ENCODE measurements at places on chromosomes 5 and 9.

GRCh38 chr5:147073098-147073497, 161.7 kb upstream of the STK32A start:
- no peak for DNase-seq

- DNase-seq = no peak
These were observed 220.9 kb upstream of the DAP start for GRCh38 chr5:10981932-10982331.

DNA sequence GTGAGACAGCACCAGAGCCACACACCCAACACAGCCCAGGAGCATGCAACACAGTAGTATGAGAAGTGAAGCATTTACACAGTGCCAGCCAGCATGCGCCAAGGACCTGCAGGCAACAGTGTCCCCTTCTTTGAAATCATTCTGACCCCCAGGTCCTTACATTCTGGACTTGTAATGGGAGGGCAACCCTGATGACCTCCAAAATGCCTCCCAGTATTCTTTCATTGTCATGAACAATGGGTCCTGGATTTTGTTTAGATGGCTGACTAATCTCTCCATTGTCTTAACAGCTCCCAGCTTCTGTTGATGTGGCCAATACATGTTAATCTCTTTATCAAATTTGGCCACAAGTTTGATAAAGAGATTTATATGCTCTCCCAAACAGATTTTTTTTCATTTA, 417.1 kb downstream of the DMRTA1 start:
- DNase-seq = no peak

DNA sequence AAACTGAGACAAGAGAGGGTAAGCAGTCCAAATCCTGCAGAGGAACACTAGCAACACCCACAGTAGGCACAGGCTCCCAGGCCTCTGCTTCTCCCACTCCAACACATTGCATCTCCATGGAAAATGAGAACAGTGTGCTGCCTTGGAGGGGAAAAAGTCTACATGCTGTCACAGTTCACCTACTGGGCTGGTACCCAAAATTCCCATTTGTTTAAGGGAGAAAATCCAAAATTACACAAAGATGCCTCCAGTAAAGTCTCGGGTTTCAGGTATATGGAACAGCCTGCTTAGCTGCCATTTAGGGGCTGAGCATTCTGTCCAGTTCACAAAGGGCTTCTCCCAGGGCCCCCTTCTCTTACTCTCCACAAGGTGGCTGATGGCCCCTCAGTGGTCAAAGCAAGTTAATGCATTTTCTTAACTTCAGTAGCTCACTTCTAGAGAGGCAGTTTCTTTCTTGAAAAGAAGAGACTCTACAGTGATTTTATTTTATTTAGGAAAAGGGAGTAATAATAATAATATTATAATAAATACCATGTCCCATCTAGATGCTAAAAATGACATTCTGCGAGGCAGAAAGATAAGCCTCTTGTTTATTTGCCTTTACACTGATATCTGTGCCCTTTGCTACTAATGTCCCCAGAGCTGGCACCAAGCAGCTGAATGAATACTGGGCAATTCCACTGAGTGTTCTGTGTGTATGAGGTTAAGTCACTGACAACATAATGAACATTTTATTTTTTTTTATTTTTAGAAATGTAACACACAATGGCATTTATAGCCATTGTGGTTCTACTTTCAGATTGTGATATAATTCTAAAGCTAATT, 89.4 kb downstream of the RGS7BP start:
- DNase-seq = no peak

DNA sequence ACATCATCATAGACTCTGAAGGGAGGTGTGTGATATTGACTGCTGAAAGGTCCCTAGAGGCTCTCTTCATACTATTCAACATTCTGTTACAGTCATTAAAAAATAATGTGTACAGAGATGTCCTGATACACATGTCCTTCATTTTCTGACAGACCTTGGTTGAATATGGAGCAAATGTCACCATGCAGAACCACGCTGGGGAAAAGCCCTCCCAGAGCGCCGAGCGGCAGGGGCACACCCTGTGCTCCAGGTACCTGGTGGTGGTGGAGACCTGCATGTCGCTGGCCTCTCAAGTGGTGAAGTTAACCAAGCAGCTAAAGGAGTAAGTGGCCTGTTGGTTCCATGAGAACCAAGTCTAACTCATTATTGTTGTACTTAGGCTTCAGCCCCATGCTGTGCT, 132.4 kb downstream of the SNCAIP start:
- no peak for DNase-seq

GRCh38 chr9:14312719-14313377, 1.1 kb downstream of the NFIB start:
- no peak for DNase-seq

- no peak for DNase-seq
These were observed 168.1 kb downstream of the SEMA6A start for GRCh38 chr5:116406306-116407041.

- DNase-seq = no peak
These were observed 216.0 kb downstream of the NR3C1 start for GRCh38 chr5:143187495-143187894.

GRCh38 chr5:96638561-96638960, 23.6 kb upstream of the CAST start:
- DNase-seq = no peak
